SJSA1 (cell line): ENCODE measurements at places on chromosomes 2 and 18. TPM values are rescaled to one million over a fixed set of nuclear protein-coding genes. Genes with fewer than 3 reads are reported as not detected.

- peak overlapping the region; percentile 94 for H3K27ac ChIP-seq
- no peaks in the 10 kb centered on the region for H3K27me3 ChIP-seq
- H3K4me3 ChIP-seq: no peak overlapping the region
- H3K36me3 ChIP-seq: no peaks in the 10 kb centered on the region
Observed at GRCh38 chr2:86000938-86001312, 104.8 kb downstream of the POLR1A start.

DNA sequence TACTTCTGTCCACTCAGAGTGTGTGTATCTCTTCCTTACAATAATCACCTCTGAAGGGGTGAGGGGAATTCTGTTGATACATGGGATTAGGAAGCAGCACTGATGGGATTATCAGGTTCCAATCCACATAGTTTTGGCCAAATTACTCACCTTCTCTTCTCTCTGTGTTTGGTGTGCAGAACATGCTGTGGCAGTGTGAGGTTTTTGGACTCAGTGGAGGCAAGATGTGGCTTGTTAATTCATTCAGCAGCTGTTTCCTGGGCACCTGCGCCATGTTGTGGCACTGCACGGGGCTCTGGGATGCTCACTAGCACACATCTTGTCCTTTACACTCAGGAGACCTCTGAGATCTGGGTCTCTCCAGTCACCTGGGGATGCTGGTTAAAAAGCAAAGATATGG lies 350.3 kb upstream of the HS6ST1 start:
- no peaks in the 10 kb centered on the region for H3K27me3 ChIP-seq
- no peak for DNase-seq
- no peaks in the 10 kb centered on the region for H3K36me3 ChIP-seq
- H3K27ac ChIP-seq: no peak overlapping the region
- H3K4me1 ChIP-seq: no peaks in the 10 kb centered on the region
- H3K4me3 ChIP-seq: no peak overlapping the region

Gene SLC38A11
- not detected in 2 replicates for total RNA-seq

DNA sequence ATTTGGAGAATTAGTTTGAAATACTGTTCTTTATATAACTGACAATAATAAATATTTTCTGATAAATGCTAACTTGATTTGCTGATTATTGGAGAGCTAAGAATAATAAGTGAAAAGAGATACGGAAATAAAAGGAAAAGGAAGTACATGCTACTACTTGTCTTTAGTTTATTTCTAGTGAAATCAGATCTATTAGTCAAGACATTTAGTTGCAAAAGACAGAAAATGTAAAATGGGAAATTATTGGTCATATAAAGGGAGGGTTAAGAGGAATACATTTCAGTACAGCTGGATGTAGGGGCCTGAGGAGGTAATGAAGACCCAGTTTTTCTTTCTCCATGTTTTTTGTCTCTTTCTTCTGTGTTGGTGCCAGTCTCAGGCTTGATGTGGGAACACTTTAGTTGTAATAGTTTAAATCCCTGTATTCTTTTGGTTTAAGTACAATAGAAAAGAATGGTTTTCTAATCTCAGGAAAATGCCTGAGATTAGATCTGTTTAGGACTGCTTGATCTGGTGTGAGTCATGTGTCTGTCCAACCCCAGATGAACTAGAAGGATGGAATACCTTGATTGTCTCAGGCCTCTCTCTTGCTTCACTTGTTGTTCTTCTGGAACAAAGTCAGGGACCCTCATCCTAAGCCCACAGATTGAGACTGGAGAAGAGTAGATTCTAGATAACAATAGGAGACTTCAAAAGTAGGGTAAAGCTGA lies 58.0 kb downstream of the PLCL1 start:
- H3K27ac ChIP-seq: no peak overlapping the region
- DNase-seq: no peak
- no peaks in the 10 kb centered on the region for H3K4me1 ChIP-seq
- H3K4me3 ChIP-seq: no peak overlapping the region
- no peaks in the 10 kb centered on the region for H3K36me3 ChIP-seq
- 0 out of 2 replicates have a peak, but pooled peaks cover 4% of the 10 kb centered on the region for H3K27me3 ChIP-seq

GRCh38 chr2:136844546-136844945 lies 79.2 kb downstream of the THSD7B start:
- H3K36me3 ChIP-seq: no peaks in the 10 kb centered on the region
- no peak overlapping the region for H3K4me3 ChIP-seq
- H3K4me1 ChIP-seq: no peaks in the 10 kb centered on the region
- no peak for DNase-seq
- no peaks in the 10 kb centered on the region for H3K27me3 ChIP-seq

Gene NCKAP5
- total RNA-seq: 1.2 and 2.5 TPM in 2 replicates
